ENCODE measurements at places on chromosomes 7 and 10.

- peak; percentile 36 for DNase-seq
Measured at GRCh38 chr7:2452074-2452507, 24.1 kb downstream of the GRIFIN start.

GRCh38 chr10:71093531-71093930 is 118.8 kb upstream of the UNC5B start:
- DNase-seq = no peak

DNA sequence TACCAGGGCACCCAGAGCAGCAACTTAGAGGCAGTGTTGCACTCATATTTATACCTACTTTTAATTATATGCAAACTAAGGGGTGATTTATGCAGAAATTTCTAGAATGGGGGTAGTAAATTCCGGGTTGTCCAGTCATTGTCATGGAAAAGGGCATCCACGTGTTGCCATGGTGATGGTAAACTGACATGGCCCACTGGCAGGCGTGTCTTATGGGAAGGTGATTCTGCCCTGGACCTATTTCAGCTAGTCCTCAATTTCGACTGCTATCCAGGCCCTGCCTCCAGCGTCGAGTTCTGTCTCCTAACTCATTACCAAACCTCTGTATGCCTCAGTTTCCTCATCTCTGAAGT is 12.8 kb downstream of the SNX8 start:
- no peak for DNase-seq

- peak; percentile 32 for DNase-seq
Measured at GRCh38 chr10:99981581-99982199, 28.1 kb downstream of the DNMBP start.

DNA sequence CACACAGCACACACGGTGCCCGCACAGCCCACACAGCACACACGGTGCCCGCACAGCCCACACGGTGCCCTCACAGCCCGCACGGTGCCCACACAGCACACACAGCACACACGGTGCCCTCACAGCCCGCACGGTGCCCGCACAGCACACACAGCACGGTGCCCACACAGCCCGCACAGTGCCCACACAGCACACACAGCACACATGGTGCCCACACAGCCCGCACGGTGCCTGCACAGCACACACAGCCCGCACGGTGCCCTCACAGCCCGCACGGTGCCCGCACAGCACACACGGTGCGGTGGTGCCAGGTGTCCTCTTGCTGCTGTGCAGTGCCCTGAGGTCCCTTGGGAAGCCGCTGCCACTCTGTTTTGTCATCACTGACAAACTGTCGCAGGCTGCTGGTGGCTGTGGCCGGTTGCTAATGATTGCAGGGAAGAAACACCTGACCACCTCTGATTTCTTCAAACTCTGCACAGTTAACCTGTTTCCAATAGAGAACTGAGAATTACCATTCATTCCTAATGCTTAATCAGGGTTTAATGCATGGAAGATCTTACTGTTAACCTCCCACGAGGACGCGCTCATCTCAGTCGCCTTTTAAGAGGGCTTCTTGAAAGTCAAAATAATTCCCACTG is 66.9 kb downstream of the GLRX3 start:
- DNase-seq = no peak

GRCh38 chr10:56844978-56845529 is 484.0 kb upstream of the ZWINT start:
- no peak for DNase-seq

DNA sequence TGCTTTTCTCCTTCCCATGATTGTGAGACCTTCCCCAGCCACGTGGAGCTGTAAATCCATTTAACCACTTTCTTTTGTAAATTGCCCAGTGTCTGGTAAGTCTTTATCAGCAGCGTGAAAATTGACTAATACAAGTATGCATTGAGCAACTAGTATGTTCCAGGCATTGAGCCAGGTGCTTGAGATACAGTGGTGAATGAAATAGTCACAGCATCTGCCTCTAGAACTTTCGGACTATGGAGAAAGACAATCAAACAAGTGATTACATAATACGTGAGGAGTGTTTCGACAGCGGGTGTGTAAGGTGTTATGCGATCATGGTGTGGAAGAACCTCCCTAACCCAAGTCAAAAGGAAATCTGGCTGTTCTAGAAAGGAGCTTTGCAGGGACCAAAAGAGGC is 21.6 kb upstream of the NUP205 start:
- no peak for DNase-seq

DNA sequence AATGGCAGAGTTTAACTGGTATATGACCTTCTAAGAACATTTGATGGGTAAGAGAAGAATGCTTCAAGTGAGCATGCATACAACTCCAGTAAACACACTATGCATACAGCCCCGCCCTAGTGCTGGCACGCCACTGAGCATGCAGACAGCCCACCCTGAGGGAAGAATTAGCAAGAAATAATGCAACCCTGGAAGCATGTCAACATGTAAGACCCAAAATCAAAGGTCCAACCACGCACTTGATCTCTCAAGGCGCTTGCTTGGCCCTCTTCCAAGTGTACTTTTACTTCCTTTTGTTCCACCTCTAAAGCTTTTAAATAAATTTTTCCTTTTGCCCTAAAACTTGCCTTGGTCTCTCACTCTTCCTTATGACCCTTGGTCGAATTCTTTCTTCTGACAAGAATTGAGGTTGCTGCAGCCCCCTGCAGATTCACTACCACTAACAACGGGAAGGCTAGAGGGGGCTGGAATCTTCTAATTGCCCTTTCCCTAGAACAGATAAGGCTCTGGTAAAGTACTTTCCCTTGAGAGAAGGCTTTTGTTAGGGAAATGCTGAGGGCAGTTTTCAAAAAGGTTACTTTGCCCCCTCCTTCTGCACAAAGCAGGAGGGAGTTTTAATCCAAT is 3.4 kb downstream of the FAM24B start:
- no peak for DNase-seq

DNA sequence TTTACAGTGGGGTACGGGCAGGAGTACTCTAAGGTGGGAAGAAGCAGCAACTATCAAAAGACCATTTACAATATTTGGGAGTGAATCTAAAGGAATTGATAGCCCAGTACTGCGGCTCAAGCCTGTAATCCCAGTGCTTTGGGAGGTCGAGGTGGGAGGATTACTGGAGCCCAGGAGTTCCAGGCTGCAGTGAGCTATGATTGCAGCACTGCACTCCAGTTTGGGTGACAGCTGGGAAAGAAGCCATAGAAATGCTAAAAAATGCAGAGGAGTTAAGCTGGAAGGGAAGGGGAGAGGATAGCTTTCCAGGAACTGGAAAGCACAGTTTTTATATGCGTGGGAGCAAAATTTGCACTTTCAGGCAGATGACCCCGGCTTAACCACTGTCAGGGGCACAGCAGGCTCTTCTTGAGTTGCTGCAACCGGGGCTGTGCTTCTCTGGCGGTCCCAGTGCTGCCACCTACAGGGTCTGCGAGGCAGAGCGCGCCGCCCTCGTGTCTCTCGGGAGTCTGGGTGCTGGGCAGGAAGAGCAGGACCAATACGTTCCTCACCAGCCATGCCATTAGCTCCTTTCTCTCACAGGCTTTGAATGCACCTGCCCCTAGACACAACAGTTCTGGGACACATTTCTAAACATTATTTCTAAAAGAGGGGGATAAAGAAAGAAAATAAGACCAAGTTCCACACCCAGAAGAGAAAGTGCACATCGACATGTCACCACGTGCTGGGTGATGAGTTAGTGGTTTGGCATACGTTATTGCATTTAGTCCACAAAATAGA is 10.1 kb upstream of the BMPER start:
- peak; percentile 81 for DNase-seq

DNA sequence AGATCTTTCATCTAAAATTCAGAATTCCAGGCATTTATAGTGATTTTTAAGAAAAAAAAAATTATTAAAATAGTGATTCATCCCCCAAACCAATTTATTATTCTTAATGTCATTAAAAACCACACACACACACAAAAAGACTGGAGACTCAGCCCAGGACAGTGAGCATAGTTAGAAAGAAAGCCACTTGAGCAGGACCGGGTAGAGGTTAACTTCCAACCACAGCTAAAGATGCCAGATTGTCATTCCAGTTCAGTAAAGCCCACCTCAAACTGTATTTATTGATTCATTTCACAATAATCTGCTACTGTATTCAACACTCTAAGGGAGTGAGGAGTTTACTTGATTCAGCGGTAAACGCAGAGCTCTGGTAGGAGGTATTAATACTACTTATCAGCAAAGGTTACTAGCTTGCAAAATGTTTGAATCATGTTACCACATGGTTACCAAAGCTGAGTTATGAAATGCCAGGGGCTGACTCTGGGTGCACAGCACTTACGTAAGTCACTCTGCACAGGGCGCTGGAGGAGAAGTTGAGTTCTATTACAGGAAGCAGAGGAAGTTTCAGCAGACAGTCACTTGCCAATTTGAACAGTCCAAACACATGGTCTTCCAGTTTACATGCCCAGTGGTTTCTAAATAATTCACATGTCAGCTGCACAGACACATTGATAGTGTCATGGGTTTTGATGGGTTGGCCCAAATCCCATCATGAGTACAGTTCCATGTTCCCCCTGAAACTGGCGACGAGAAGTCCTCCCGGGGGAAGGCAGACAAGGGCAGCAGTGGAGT is 64.6 kb downstream of the KLF6 start:
- DNase-seq = no peak

DNA sequence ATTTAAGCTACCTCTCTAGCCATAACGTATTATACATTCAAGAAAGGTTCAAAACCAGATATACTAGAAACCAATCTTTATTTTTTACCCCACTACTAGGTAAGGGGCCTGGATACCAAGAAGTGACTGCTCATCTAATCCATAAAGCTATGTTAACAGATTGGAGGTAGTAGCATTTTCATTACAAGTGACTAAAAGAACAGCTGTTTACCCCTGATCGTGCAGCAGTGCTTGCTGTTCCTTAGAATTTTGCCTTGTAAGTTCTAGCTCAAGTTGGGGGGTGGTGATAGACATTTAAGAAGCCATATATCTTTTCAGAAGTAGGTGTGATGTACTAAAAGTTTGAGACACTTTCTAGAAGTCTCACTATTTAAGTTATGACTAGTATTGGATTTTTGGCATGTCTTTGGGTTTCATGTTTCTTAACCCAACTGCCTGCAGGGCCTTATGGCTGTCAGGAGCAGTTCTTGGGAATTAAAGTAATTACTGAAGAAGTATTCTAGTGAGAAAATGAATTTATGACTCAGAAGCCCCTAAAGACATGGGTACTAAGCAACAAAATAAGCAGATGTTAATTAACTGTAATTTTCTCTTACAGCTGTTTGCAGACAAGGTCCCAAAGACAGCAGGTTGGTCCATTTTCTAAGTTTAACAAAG is 2.3 kb downstream of the PPIA start:
- DNase-seq = no peak

- no peak for DNase-seq
Measured at GRCh38 chr7:27193335-27194001, 6.4 kb downstream of the HOXA13 start.

GRCh38 chr10:48701139-48701901 is 16.6 kb downstream of the WDFY4 start:
- DNase-seq = no peak

- no peak for DNase-seq
Measured at GRCh38 chr7:41758321-41758720, 55.4 kb upstream of the INHBA start.

- DNase-seq = no peak
Measured at GRCh38 chr10:114282526-114282925, 43.5 kb downstream of the VWA2 start.

DNA sequence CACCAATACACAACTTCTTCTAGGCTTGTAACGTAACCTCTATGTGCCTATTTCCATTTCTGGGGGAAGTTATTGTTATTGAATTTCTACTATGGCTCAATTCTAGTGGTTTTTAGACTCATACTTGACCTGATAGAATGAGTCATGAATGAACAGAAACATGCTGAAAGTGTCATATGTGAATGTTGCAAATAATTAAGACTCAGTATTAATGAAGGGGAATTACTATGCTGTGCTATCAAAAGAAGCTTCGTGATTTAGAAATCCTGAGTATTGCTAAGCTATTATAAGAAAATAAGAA is 135.1 kb upstream of the ZWINT start:
- no peak for DNase-seq

- no peak for DNase-seq
Measured at GRCh38 chr10:95987685-95988426, 55.5 kb upstream of the CCNJ start.

GRCh38 chr10:78408671-78409472 is 375.2 kb downstream of the RPS24 start:
- peak; percentile 60 for DNase-seq

DNA sequence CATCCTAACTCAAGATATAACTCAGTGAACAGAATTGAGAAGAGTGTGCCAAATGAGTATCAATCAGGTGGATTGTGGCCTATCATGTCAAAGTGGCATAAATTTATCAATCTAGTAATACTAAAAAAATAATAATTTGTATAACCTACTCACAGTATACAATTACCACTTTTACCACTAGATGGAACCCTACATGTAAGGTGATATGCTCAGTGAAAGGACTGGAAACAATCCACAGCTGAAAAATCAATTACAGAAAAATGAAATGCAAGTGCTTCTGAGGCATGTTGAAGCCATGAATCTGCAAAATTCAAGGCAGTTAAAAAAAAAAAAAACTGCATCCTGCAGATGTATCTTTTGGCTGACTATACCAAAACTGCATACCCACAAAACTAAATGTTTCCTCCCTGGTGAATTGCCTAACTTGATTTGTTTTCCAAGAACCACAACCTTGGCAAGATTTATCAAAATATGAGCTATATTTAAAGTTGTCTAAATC is 13.9 kb downstream of the ARHGAP19 start:
- peak; percentile 28 for DNase-seq

DNA sequence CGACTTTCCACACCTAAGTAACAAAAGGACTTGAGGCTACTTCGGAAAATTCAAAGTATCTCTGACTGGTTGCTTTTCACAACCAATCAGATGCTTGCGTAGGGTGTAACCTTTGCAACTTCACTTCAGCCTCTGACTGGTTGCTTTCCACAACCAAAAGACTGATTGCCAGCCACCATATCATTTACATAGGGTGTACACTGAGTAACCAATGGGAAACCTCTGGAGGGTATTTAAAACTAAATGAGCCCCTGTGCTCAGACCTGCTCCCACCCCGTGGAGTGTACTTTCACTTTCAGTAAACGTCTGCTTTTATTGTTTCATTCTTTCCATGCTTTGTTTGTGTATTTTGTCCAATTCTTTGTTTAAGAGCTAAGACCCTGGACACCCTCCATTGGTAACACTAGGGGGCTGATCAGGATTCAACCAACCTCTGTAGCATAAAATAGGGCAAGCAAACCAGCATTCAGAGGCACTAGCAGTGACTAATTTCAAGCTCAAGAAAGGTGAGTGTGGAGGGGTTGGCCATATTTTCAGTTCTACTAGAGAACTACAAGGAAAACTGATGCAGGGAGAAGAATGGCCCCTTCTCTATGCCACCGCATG is 390.8 kb downstream of the POM121L12 start:
- no peak for DNase-seq

DNA sequence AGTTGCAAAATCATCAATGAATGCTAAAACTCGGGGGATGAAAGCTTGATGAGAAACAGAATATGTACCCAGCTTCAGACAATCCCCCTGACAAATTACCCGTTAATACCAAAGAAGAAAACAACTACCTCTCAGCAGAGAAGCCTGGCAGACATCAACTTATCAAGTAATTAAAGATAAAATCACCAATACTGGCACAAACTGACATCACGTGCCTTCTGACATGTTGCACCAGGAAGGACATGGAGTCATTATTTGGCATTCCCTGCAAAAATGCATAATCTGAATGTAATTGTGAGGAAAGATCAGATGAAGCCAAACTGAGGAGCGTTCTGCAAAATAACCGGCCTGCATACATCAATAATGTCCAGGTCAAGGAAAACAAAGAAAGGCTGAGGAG is 7.7 kb downstream of the SLIT1 start:
- no peak for DNase-seq

- no peak for DNase-seq
Measured at GRCh38 chr7:67983486-67983885, 986.9 kb downstream of the TYW1 start.
